Activated naive CD8-positive, alpha-beta T cell treated with anti-CD3 and anti-CD28 coated beads for 36 hours (primary cell): ENCODE measurements at places on chromosomes 11 and 22. TPM values are rescaled to one million over a fixed set of nuclear protein-coding genes. Genes with fewer than 3 reads are reported as not detected.

The FZD4 gene
- 0.06 TPM for total RNA-seq

The PHETA2 gene
- total RNA-seq: 2.1 TPM

The OR8A1 gene
- not detected for total RNA-seq

The RASSF7 gene
- total RNA-seq: 9.8 TPM

The DMC1 gene
- total RNA-seq: 14.5 TPM

The OR4D5 gene
- not detected for total RNA-seq

DNA sequence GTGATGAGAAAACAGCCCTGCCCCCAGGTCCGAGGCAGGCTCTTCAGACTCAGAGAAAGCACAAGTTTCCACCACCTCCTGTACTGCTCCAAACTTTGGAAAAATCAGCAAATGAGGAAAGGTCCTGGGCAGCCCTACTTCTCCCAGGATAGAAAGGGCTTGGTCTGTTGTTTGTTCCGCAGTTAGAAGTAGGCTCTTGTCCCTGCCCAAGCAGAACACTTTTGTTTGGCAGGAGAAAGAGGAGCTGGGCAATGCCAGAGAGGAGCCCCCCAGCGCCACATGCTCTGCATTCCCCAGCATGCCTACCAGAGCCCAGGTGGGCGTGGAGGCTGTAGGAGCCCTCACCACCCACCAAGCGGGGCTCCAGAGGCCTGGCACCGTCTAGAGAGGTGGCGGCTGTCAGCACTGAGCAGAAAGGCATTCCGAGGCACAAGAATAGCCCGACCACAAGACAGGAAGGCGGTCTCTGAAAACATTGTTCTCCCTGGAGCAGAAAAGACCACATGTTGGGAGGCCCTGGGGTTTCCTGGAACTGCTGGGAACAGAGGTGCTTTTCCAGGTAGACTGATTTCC, 90.3 kb upstream of the CD82 start:
- no peak for DNase-seq

DNA sequence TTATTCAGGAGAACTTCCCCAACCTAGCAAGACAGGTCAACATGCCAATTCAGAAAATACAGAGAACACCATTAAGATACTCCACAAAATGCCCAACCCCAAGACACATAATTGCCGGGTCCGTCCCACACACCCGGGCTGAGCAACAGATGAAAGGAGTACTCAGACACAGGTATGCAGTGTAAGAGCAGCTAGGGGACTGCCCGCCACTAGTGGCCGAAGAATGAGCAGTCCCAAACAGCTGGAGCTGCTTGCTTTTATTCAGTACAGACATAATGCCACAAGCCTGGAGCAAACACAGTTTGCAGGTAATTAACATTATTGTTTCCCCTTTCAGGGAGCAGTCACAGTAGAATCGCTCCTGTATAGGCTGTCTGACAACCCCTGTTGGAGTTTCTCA, 364.6 kb downstream of the LUZP2 start:
- DNase-seq: no peak

GRCh38 chr11:127862406-127862805, 725.0 kb downstream of the ETS1 start:
- DNase-seq: no peak

GRCh38 chr11:48019595-48019994, 39.2 kb downstream of the PTPRJ start:
- DNase-seq: no peak

GRCh38 chr22:35217527-35217926, 39.8 kb upstream of the HMGXB4 start:
- no peak for DNase-seq

GRCh38 chr22:34414467-34415440, 494.5 kb upstream of the LARGE1 start:
- DNase-seq: peak; percentile 33

- DNase-seq: no peak
Observed at GRCh38 chr22:24043958-24044357, 32.9 kb downstream of the CABIN1 start.

DNA sequence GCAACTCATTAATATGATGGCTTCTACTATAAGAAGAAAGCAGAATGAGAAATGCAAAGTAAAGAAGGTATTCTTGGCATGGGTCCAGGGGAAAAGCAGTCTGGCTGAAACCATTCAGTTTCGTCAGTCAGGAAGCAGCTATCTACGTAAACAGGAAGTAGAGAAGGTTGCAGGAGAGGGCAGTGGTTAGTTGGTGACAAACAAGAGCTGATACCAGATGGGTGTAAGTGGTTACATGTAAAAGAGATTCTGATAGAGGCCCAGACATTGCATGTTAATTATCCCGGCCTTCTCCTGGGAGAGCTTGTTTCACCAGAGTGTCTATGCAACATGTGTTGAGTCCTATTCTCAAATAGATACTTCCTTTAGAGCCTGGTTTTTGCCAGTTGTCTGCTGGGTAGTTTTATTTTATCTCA, 58.4 kb upstream of the PSMA1 start:
- DNase-seq: peak; percentile 37

- DNase-seq: no peak
Observed at GRCh38 chr11:84390441-84391078, 1104.4 kb upstream of the CCDC90B start.

GRCh38 chr11:116499396-116500003, 273.3 kb downstream of the BUD13 start:
- DNase-seq: peak; percentile 60
